ENCODE measurements at places on chromosomes 13 and 19. TPM values are rescaled to one million over a fixed set of nuclear protein-coding genes. Genes with fewer than 3 reads are reported as not detected.

KLF1 gene
- 3.1 TPM for total RNA-seq

CEACAM7 gene
- total RNA-seq, result 3.6 TPM

ZSCAN4 gene
- not detected for total RNA-seq

ACER1 gene
- total RNA-seq, result not detected

LRRC8E gene
- 0.48 TPM for total RNA-seq

ZNF45 gene
- total RNA-seq, result 14.9 TPM

AMER2 gene
- total RNA-seq, result 2.4 TPM

NCCRP1 gene
- 1.4 TPM for total RNA-seq

GIPR gene
- 0.72 TPM for total RNA-seq

ZNF85 gene
- 45.3 TPM for total RNA-seq

CCDC169 gene
- total RNA-seq, result 6.5 TPM

ZNF837 gene
- 3.4 TPM for total RNA-seq

DACH1 gene
- total RNA-seq, result 3.6 TPM

EXOC3L2 gene
- not detected for total RNA-seq

FLT3 gene
- total RNA-seq, result not detected

RUBCNL gene
- 3.6 TPM for total RNA-seq

MISP3 gene
- total RNA-seq, result 0.96 TPM

CLDN10 gene
- total RNA-seq, result 3.6 TPM
